ENCODE measurements at places on chromosomes 7 and 10.

DNA sequence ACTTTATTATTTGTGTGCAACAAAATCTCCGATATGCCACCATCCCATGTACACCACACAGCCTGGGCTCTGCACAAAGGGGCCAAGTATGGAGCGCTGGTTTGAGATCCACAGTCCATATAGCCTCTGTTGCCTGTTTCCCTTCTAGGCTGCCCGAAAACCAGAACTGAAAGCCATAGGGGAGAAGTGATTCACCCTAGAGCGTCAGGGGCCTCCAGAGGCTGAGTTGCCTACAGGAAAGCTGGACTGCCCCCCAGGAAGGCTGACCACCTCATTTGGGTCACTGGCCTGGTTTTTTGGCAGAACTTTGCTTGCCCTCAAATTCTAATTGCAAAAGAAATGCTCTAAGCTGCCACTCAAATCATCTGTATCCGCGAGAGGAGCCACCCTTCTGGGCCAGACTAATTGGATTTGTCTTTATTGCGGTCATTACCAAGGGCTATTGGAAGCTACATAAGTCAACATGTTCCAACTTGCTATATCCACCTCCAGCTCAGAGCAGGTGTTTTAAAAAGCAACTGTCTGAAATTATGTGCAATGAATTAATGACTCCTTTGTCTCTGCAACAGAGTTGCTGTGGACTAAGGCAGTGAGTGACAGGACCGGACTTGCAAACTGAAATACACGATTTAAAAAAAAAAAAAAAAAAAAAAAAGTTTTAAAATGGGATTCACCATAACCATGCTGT, 28.3 kb upstream of the FRMD4A start:
- DNase-seq: no peak

DNA sequence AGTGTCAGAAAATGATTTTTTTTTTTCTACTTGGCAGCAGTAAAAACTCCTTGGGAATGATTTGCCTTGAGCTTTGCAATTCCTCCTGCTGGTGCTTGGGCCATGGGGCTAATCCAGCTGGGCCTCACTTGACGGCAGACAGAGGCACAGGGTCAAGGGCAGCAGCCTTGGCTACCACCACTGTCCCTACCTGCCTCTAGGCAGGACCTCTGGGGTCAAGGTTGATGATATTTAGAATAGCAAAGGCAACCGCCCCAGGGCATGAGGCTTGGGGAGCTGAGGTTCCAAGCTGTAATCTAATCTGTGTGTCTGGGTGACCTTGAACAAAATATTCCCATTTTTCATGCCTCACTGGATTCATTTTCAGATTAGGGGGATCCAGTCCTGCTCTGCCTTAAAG, 327.4 kb downstream of the PLXNA4 start:
- no peak for DNase-seq

- DNase-seq: no peak
Measured at GRCh38 chr10:92834331-92834730, 14.0 kb upstream of the EXOC6 start.

GRCh38 chr7:42091461-42092291, 145.3 kb downstream of the GLI3 start:
- no peak for DNase-seq

DNA sequence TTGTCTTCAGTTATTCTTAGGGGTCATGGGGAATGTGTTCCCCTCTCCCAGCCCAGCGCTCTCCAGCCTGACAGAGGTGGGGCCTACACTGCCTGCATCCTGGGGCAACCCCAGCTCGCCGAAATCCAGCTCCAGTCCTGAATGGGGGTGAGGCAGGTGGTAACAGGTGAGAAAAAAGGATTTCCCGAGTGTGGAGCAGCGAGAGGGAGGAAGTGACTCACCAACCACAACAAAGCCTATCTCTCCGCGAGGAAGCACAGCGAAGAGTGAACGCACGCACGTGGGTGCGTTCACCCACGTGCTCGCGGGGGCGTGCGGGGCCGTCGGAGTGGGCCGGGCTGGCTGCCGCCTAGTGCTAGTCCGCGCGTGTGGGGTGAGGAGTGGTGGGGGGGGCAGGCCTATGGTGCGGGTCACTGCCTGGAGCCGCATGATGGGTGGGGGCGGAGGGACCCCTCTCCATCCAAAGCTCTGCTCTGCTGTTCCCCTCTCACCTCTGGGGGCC, 855 bp upstream of the PALD1 start:
- no peak for DNase-seq
